ENCODE measurements at places on chromosomes 6 and 20. TPM values are rescaled to one million over a fixed set of nuclear protein-coding genes. Genes with fewer than 3 reads are reported as not detected.

TRIM10 gene
- 1.9 TPM for total RNA-seq

COL9A3 gene
- 4.0 TPM for total RNA-seq

BNIP5 gene
- not detected for total RNA-seq

EYS gene
- total RNA-seq: 1.3 TPM

BPIFB4 gene
- not detected for total RNA-seq

Measured in left lobe of liver (tissue), 2 donors.